ENCODE measurements at places on chromosomes 5 and 9.

- no peak for DNase-seq
Observed at GRCh38 chr5:149053072-149053695, 9.7 kb downstream of the SH3TC2 start.

DNA sequence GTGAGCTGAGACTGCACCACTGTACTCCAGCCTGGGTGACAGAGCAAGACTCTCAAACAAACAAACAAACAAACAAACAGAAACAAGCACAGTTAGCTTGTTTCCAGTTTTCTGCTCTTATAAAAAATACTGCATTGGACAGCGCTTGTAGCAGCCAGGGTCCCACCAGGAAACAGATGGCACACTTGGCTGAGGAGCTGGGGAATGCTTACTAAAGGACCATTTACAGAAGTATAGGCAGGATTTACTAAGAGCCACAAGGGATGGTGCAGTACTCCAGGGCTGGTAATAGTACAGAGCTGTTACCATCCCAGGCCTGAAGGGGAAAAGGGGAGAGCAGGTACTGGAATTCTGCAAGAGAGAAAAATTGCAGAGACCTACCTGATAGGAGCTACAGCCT lies 5.2 kb upstream of the ANKS6 start:
- DNase-seq = no peak

GRCh38 chr9:70805949-70806348 lies 315.5 kb downstream of the TRPM3 start:
- no peak for DNase-seq

DNA sequence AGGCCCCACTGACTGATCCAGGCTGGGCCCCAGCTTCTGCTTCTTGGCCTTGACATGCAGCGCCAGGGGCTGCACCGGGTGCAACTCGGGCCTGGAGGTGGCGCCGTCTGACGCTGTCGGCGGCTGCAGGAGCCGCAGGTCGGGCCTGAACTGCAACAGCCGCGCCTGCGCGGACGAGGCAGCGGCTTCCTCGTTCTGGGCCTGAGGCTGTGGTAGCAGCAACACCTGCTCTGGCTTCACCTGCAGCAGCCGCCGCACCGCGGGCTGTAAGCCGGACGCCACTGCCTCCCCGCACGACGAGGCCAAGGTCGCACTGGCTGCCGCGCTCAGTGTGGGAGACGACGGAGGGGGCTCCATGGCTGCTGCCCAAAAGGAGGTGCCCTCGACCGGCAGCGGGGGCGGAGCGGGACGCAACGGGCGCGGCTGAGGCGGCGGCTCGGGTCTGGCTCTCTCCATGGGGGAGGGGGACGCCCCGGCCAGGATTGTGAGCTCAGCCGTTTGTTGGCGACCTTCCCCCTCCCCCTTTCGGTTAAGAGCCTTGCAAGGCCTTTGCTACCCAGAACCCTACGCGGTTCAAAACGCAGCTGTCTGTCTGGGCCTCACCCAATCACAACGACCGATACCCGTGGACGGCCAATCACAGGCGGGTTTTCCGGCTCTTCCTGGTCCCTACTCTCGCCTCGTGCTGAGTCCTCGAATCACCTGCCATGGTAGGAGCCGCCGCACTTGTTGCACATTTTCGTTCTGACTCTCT lies 438 bp downstream of the SOX30 start:
- DNase-seq = no peak

- DNase-seq = no peak
Observed at GRCh38 chr9:73152953-73153352, 1.3 kb downstream of the ANXA1 start.

- no peak for DNase-seq
Observed at GRCh38 chr5:56299212-56299611, 66.1 kb upstream of the ANKRD55 start.

DNA sequence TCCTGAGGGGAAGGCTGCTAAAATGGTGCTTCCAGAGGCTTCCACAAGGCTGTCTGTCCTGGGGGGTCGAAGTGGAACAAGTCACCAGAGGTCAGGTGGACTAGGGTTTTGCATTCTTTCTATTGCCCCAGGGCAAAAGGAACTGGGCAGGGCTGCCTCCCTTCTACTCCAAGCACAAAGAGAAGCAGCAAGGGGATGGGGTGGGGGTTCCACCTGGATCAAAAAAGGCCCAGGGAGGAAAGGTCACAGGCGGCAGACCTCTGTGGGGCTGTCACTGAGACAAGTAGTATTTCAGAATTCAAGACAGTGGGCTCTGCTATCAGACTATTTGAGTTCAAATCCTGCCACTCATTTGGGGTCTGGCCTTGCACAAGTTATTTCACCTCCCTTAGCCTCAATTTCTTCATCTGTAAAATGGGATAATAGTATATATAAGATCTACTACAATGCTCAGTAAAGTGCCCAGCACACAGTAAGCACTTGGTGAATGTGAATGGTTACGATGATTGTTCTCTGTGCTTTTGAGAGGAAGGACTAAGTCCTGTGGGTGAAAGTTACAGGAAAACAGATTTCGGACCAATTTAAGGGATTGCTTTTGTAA lies 1.9 kb upstream of the ARSI start:
- no peak for DNase-seq

DNA sequence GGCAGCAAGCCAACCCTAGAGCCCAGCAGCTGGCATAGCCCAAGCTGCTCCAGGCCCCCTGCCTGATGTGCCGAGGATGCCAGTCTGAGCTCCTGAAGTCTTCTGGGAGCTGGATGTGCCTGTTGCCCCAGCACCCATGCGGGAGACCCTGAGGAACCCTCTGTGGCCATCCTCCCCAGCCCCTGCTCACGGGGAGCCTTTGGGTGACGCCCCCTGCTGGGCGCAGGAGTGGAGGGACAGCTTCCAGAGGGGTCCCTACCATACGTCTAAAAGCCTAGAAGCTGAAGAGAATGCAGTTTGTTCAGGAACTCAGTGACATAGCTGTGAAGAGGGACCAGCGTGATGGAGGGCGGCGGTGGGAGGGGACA lies 33.1 kb upstream of the MVB12B start:
- DNase-seq = no peak

DNA sequence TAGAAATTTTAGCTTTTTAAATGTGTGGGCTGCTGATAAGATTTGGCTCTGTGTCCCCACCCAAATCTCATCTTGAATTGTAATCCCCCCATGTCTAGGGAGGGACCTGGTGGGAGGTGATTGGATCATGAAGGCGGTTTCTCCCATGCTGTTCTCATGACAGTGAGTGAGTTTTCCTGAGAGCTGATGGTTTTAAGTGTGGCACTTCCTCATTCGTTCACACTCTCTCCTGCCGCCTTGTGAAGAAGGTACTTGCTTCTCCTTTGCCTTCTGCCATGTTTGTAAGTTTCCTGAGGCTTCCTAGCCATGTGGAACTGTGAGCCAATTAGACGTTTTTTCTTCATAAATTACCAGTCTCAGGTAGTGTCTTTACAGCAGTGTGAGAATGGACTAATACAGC lies 127.8 kb upstream of the MVB12B start:
- DNase-seq = no peak

GRCh38 chr9:21565155-21565554 lies 83.0 kb upstream of the IFNE start:
- no peak for DNase-seq

- no peak for DNase-seq
Observed at GRCh38 chr5:107459605-107460004, 211.1 kb downstream of the EFNA5 start.

DNA sequence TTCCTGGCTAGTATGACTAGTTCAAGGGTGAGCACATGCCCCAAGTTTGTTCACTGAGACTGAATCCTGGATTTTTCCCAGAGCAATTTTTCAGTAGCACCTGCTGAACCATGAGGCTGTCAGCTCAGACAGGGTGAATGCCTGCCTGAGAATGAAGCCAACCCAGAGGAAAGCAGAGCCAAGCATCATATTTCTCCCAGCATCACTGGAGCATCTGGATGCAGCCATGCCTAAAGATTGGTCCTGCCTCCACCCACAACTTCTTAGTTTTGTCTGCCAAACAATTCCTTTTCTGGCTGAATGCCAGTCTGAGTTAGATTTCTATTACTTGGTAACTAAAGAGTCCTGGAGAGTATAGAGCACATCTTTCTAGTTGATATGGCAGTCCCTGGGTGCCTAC lies 343.6 kb downstream of the CSNK1G3 start:
- no peak for DNase-seq

DNA sequence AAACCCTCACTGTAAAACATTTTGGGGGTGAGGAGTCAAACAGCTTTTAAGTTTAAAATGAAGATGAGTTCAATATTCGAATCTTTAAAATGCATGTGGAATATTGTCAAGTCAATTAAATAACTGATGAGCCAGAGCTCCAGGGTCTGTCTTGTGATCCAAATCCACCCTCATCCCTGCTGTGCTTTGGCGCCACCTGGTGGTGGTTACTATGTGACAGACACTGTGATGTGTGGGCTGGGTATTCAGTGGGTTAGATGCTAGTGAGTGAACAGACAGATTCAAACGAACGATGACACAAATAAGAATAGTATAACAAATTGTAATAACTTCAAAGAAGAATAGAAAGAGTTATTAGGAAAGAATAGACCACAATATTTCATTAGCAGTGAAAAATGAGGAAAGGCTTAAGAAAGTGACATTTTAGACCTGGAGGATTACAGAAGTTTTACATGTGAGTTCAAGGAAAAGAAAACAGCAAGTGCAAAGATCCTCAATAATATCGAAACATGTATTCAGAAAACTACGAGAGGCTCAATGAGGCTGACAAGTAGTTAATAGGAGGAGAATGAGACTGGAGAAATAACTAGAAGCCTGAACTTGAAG lies 51.4 kb upstream of the CHSY3 start:
- DNase-seq = no peak

GRCh38 chr9:101673642-101674041 lies 64.8 kb downstream of the GRIN3A start:
- no peak for DNase-seq

DNA sequence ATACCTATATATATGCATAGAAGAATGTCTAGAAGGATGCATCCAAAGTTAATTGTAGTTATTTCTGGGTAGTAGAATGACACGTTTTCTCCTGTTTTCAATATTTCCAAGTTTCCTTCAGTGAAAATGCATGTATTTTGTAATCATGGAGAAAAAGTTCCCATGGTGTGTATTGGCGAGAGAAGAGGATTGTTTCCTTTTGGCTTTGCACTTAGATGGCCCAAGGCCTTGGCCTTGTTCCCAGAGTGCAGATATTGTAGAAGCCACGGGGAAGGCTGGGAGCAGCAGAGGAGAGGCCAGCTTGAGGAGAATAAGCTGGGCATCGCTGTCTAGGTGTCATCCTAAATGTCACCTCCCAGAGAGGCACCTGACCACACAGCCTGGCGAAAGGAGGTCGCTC lies 44.0 kb downstream of the IRF1 start:
- no peak for DNase-seq

All from D721Med (cell line).